T-cell (primary cell): ENCODE measurements at places on chromosomes 6 and 20.

DNA sequence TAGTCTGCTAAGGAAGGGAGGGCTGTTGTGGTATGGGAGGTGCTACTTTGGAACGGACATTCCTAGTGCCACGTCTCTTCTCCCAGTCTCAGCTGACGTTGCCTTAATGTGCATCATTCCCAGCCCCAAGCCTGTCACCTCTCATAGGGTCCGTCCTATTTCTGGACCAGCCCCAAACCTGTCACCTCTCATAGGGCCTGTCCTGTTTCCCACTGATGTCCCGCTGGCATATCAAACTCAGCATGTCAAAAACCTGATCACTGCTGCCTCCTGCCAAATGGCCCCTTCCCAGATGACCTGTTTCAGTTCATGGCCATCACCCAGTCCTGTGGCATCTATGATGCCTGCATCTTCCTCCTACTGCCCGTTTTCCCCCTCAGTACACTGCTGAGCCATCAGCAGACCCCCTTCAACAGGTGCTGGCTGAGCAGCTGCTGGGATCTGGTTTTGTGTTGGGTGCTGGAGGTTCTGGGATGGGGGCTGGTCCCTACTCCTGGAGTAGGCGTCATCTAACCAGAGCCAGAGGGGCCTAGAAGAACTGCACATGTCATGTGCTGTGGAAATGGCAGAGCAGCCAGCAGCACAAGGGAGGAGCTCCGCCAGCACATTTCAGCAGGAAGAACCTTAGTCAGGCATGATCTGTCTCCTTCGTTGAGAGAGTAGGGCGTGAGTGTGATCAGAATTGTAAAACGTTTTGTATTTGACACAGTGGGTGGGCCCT, 3.3 kb downstream of the ENTPD6 start:
- no peak for DNase-seq

DNA sequence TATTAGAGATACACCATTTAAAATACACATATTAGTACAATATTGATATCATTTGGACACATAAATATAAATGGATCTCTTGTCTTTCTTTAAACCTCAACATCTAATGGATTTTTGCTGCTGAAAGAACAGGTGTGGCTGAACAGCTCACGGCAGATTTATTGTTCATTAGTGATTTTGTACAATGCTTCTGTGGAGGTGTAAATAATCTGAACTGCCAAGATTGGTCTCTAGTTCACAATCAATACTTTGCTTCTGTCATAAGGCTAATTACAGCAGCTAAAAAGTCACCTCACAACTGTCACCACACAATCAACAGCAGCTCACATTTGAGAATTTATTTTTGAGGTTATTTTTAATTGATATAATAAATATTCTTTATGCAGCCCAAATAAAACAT, 162.0 kb upstream of the SIM1 start:
- no peak for DNase-seq

GRCh38 chr6:158027590-158028285, 46.1 kb downstream of the SYNJ2 start:
- DNase-seq = no peak

- DNase-seq = no peak
These were observed 325.0 kb upstream of the AGPAT4 start for GRCh38 chr6:161598896-161599295.

DNA sequence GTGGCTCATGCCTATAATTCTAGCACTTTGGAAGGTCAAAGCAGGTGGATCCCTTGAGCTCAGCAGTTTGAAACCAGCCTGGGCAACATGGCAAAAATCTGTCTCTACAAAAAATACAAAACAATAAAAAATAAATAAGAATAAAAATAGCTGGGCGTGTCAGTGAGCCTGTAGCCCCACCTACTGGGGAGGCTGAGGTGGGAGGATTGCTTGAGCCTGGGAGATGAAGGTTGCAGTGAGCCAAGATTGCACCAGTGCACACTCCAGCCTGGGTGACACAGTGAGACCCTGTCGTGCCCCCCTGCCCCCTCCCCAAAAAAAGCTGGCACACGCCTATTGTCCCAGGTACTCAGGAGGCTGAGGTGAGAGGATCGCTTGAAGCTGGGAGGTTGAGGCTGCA, 35.1 kb upstream of the SRPK1 start:
- no peak for DNase-seq

DNA sequence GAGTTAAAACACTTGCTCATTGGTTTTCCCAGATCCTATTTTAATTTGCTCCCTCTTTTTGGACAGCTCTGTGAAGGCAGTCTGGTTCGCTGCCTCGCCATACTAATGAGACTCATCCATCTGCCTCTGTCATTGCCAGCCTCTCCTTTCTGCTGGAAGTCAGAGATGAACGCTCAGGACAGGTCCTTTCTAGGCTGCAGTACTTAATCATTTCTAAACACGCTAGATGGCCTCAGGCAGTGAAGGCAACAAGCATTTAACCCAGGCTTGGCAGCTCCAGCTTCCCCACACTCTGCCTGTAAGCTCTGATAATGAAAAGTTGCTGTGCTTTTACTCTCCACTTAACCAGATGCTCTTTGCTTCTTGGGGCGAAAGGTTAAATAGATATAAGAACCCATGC, 286.7 kb upstream of the POU3F2 start:
- no peak for DNase-seq

DNA sequence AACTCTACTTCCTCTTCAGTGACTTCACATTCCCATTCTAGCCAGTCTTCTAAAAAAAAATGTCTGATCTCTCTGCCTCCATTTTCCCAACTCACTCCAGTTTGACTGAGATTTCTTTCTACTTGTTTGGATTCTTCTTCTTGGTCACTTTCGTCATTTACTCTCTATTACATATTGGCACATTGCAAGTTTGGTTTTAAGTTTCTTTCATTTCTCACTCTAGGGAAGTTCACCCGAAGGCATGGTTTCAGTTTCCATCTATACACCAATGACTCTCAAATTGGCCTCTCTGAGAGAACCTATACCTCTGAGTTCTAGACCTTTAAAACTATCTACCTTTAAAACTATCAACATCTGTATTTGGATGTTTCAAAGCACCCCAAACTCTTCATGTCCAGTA, 51.3 kb downstream of the CD109 start:
- no peak for DNase-seq

- DNase-seq = no peak
These were observed 47.9 kb downstream of the BTBD3 start for GRCh38 chr20:11965602-11966001.

- DNase-seq = peak; percentile 25
These were observed 8.6 kb upstream of the HECA start for GRCh38 chr6:139126255-139126654.

DNA sequence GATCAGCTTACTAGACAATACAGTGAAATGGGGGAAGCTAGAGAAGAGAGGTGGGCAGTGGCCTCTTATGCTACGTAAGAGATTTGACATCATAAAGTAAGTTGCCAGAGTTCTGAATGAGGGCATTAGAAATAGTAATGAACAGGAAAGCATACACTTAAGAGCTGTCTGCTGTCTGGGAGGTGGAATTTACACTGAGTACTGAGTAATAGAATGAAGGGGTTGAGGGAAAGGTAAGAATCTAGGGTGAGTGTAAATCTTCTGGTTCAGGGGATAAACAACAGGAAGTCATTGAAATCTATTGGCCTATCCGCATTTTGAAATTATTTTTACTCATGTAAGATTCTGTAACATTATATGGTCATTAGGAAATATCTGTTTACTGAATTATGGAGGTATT, 35.8 kb downstream of the HLA-DMB start:
- DNase-seq = no peak

GRCh38 chr6:113649880-113650609, 207.1 kb upstream of the MARCKS start:
- DNase-seq = no peak

- no peak for DNase-seq
These were observed 140.2 kb downstream of the TMEM200A start for GRCh38 chr6:130505808-130506598.

- DNase-seq = no peak
These were observed 6.2 kb downstream of the COL9A3 start for GRCh38 chr20:62822788-62823651.

DNA sequence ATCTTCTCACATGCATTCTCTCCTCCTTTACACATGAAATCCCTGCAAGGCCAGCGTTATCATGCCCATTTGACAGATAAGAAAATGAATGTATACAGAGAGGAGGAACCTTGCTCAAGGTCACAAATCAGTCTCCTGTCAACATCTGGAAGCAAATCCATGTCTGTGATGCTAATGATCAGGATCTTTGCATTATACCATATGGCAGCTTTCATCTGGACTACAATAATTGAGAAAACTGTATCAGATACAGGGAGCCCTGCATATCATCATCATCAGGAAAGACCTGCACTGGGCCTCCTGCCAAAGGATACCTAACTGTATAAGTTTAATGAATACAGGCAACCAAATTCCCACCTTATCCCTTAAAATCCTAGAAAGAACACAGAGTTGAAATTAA, 213.7 kb downstream of the PTPRT start:
- no peak for DNase-seq

DNA sequence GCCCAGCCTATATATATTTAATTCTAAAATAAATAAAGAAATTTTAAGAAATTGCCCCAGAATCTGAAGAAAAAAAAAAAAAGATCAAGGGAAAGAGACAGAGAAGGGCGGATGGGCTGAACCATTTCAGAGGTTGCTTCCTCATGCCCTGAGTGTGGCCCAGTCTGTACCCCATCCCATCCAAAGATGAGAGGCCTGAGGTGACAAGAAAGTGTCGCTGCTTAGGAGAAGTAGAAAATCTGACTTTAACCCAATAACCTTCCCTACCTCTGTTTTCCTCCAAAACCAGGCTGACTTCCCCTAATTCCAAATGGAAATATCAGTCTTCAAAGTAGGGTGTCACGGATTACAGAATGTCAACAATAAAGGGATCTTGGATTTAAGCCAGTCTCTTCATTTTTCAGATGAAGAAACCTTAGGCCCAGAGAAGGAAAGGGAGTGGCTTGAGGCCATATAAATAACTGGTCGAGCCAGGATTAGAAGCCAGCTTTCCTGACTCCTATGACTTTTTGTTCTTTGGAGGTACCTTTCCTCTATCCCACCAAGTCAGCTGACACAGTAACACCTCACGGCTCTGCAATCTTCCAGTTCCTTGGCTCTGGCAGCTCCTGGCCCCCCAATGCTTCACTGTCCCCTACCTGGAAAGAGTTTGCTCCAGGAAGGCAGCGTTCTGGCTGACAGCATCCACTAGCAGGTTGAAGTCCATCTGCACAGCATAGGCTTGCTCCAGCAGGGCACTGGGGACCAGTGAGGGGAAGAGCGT, 10.1 kb downstream of the GSS start:
- DNase-seq = no peak

DNA sequence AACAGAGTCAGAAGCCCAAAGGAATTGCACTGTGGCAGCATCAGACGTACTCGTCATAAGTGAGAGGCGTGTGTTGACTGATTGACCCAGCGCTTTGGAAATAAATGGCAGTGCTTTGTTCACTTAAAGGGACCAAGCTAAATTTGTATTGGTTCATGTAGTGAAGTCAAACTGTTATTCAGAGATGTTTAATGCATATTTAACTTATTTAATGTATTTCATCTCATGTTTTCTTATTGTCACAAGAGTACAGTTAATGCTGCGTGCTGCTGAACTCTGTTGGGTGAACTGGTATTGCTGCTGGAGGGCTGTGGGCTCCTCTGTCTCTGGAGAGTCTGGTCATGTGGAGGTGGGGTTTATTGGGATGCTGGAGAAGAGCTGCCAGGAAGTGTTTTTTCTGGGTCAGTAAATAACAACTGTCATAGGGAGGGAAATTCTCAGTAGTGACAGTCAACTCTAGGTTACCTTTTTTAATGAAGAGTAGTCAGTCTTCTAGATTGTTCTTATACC, 55.8 kb downstream of the VAPB start:
- DNase-seq = no peak

DNA sequence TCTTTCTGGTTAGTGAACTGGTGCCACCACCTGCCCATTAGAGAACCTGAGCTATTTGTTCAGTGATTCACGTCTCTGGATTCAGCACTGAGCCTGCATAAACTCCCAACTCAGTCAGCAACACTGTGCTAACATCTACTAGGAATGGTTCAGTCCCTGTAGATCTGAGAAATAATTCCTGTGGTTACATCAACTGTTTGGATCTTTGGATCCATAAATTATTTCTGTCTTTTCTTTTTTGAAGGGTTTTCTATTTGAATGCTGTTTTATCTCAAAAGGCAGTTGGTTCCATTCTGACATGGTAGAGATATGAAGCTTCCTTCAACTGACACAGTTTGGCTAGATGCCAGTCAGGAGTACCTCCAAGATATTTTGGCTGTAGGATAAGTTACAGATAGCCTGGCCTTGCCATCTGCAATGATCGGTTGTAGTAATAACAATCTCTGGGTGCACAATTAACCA, 125.9 kb downstream of the TRMT11 start:
- no peak for DNase-seq

DNA sequence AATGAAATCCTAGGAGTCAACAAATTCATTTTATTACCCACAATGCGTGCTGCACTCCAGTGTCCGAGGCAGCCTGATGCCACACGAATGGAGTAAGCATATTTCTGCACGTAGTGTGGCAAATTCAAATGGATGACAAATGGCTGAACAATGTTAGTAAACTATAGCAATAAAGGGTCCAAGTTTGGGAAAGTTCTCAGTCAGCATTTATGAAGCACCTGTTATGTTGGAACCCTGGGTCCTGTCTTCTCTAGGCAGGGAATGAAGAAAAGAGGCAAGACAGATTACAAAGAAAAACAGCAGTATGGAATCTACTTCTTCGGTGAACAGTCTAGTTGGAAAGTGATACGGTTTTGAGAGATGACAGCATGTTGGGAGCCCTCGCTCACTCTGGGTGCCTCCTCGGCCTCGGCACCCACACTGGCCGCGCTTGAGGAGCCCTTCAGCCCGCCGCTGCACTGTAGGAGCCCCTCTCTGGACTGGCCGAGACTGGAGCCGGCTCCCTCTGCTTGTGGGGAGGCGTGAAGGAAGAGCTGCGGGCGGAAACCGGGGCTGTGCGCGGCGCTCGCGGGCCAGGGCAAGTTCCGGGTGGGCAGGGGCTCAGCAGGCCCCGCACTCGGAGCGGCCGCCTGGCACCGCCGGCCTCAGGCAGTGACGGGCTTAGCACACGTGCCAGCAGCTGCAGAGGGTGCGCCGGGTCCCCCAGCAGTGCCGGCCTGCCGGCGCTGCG, 4.8 kb upstream of the RANBP9 start:
- DNase-seq = no peak

- DNase-seq = no peak
These were observed 43.7 kb upstream of the MAP7 start for GRCh38 chr6:136593748-136594490.

GRCh38 chr20:24350923-24351368, 118.5 kb upstream of the SYNDIG1 start:
- no peak for DNase-seq

- DNase-seq = no peak
These were observed 39.6 kb upstream of the PDE7B start for GRCh38 chr6:135811644-135812526.

- DNase-seq = no peak
These were observed 8.0 kb downstream of the FOXC1 start for GRCh38 chr6:1617466-1618310.
